ENCODE measurements at places on chromosomes 3 and 15. TPM values are rescaled to one million over a fixed set of nuclear protein-coding genes. Genes with fewer than 3 reads are reported as not detected.

ABCC5 gene
- total RNA-seq, result 37.1 TPM

GRIP2 gene
- total RNA-seq, result 7.4 TPM

RPS17 gene
- total RNA-seq, result 1,013 TPM

SERP1 gene
- total RNA-seq, result 54.8 TPM

CACNA2D3 gene
- total RNA-seq, result 23.4 TPM

KCTD6 gene
- total RNA-seq, result 17.5 TPM

TGM5 gene
- total RNA-seq, result not detected
